ENCODE measurements at places on chromosomes 1 and 21. TPM values are rescaled to one million over a fixed set of nuclear protein-coding genes. Genes with fewer than 3 reads are reported as not detected.

Gene TMEM200B
- 6.5 TPM for polyA plus RNA-seq

Gene VHLL
- not detected for polyA plus RNA-seq

Gene CNKSR1
- 4.7 TPM for polyA plus RNA-seq

Gene TMEM35B
- polyA plus RNA-seq, result 25.2 TPM

Gene ADGRL4
- polyA plus RNA-seq, result 16.3 TPM

Gene HTR1D
- 0.09 TPM for polyA plus RNA-seq

Gene S100B
- polyA plus RNA-seq, result not detected

Gene ADAMTS4
- 10.8 TPM for polyA plus RNA-seq

Gene BLACAT1
- polyA plus RNA-seq, result not detected

Gene TAF13
- polyA plus RNA-seq, result 54.5 TPM

Gene HMGCS2
- polyA plus RNA-seq, result 3.6 TPM

Gene RAB7B
- polyA plus RNA-seq, result 8.7 TPM

Gene RPTN
- polyA plus RNA-seq, result not detected

Gene MCOLN3
- polyA plus RNA-seq, result 2.3 TPM
